ENCODE measurements at places on chromosomes 11 and 22.

GRCh38 chr22:32584650-32585049 lies 110.0 kb downstream of the FBXO7 start:
- no peak for DNase-seq

DNA sequence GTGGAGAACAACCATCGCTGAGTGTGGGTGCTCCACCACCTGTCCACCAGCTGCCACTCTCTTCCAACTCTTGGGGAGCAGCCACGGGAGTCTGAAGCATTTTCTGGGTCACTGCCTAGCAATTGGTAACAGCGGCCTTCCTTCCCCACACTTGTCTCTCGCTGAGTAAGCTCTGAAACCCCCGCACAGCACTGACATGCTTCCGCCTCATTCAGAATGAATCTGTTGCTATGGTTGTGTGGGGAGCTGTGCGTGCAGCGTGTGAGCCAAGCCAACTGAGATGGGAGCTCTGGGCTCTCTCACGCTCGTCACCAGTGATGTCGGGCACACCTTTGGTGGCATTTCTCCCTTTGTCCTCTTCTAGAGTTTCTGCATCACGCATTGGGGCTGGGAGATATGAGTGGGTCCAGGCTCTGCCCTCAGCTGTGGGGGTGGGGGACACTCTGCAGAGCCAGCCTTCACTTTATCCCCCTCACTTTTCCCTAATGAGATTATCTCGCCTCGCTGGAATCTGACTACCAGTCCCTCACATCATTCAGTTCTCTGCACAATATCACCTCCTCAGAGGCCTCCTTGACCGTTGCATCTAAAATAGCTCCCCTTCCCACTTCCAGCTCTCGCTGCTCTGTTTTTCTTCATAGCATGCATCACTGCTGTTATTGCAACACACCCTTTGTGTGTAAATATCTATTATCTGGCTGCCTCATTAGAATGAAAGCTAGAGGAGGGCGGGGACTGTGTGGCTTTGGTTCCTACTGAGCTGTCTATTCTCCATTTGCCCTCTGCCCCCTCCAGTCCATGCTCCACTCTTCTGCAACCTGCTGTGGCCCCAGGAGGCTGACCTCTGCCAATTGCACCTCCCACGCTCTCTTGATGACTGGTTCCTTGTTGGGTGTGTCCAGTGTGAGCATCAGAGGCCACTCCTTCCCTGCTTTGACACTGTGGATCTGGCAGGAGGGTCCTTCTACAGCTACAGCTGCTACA lies 569.9 kb upstream of the CADM1 start:
- DNase-seq = no peak

DNA sequence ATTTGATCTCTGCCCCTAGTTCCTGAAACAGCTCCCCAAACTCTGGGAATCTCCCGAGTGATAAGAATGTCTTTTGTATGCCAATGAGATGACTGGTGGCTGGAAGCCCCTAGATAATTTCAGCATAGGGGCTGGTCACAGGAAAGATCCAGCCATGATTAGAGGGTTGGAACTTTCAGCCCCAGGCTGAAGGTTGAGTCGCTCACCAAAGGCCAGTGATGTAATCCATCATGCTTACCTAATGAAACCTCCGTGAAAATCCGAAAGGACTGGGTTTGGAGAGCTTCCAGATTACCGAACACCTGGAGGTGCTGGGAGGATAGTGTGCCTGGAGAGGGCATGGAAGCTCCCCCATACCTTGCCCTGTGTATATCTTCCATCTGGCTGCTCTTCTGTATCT lies 26.0 kb downstream of the LRRC32 start:
- DNase-seq = no peak

GRCh38 chr11:75355051-75355450 lies 3.6 kb upstream of the ARRB1 start:
- DNase-seq = no peak

DNA sequence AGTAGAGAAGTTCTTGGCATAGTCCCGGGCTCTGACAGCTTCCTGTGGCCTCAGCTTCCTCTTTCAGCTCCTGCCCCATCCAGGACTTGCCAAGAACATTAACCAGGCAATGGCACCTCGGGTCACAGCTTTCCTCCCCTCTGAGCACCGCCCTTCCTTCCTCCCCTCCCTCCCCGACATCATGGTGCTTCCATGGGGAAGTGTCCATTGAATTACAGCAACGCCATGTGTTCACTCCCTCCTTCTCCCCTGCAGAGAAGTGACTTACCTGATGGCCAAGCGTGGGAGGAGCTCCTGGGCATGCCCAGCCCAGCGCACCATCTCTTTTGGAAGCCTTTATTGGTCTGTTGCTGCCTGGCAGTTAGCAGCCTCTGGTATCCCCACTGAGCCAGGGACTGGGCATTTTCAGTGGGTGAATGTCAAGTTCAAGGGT lies 25.8 kb upstream of the DAGLA start:
- no peak for DNase-seq

DNA sequence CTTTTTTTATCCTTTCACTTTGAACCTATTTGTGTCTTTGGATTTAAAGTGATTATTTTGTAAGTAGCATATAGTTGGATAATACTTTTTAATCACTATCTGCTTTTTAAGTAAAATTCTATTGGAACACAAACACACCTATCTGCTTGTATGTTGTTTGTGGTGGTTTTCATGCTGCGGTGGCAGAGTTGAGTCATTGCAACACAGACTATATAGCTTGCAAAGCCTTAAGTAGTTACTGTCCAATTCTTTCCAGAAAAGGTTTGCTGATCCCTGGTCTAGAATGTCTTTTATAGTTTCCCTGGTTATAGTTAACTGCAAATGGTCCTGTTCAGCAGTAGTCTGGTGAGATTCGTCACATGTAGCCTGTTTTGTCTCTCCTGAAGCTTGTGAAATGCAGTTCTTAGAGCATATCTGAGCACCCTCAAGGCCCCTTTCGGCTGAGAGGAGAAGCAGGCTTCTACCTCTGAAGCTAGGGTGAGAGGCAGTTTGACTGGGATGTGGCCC lies 21.5 kb downstream of the SHANK3 start:
- no peak for DNase-seq

DNA sequence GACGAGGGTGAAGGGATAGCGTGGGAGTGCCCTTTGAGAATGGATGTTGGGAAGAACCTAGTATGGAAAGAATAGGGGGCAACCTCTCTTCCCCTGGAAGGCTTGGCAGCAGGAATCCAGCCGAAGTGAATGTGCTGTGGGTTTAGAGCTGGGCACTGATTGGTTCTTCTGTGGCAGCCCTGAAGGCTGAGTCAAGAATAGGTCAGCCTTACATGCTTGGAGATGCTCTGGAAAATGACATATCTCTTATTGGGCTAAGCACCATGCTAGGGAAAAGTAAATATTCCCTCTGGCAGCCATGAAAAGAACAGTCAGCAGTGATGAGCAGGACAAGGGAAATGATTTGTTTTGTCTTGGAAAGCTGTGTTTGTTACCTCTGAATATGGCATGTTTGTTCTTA lies 149.5 kb downstream of the COMMD9 start:
- DNase-seq = no peak

All from fibroblast of skin of left quadriceps (primary cell).